ENCODE measurements at places on chromosomes 16 and 17.
A peak's percentile ranks its signal among the peaks of the same experiment; 100 is the strongest.

GRCh38 chr17:80751070-80751945, 206.7 kb downstream of the RPTOR start:
- DNase-seq, result peak; percentile 38

GRCh38 chr17:51640108-51640622, 379.8 kb downstream of the UTP18 start:
- DNase-seq, result no peak

DNA sequence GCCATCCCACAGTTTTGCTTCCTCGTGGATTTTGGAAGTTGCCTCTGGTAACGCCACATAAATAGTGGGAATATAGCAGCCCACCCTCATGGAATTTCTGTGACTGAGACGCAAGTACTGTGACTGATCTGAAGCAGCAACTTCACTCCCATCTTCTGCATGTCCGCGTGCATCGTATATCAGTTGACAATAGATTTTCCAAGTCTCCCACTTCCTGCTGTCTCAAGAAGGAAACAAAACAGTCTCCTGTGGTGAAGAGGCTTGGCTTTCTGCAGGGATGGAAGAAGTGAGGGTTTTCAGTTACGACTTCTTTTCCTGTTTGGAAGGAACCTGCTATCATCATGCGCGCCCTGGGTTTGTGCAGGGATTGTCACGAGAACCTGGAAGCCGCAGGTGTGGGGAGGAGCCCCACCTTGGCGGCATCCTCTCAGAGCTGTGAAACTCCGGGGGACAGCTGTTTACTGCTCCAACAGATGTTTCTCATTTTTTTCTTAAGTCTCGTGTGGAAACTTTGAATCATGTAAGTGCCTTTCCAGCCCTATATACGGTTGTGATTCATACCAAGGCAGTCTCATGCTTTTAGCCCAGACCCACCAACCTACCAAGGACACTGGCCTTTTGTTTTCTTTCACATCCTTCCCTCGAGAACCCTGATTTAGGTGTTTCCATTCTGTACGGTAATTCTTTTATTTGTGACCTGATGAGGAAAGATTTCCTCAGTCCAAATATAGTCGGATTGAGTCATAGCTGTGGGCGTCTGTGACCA, 57.5 kb downstream of the WIPI1 start:
- DNase-seq, result peak; percentile 85

DNA sequence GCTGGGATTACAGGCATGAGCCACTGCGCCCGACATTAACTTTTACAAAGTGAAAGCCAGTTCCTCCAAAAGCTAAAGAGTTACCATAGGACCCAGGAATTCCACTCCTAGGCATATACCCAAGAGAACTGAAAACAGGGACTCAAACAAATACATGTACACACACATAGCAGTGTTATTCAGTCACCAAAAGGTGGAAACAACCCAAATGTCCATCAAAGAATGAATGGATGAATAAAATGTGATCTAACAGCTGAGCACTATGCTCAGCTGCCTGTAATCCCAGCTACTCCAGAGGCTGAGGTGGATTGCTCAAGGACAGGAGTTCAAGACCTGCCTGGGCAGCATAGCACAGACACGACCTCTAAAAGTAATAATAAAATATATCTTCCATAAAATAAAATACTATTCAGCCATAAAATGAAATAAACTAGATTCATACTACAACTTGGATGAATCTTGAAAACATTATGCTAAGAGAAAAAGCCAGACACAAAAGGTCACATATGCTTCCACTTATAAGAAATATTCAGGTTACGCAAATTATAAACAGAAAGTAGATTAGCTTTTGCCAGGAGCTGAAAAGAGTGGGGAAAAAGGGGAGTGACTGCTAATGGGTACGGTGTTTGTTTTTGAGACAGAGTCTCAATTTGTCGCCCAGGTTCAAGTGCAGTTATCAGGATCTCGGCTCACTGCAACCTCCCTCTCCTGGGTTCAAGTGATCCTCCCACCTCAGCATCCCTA, 9.3 kb upstream of the USP7 start:
- DNase-seq, result peak; percentile 65

DNA sequence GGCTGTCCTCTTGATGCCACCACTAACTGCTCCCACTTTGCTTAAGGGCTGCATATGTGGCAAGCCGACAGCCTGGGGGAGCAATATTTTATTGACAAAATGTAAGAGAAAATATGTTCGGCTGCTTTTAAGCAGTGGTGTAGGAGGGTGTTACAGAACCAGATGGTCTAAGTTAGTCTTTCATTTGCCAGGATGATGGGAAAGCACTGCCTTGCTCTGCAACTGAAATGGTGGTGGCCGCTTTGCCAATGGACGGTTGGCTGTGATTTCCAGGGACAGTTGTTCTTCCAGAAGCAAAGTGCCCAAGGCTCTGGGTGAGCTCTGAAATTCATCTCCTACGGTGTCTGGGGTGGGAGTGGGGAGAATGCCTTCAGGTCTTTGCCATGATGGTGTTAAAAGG, 469.3 kb downstream of the TOX3 start:
- no peak for DNase-seq

- no peak for DNase-seq
Observed at GRCh38 chr17:2990396-2990795, 73.0 kb downstream of the OR1D5 start.

DNA sequence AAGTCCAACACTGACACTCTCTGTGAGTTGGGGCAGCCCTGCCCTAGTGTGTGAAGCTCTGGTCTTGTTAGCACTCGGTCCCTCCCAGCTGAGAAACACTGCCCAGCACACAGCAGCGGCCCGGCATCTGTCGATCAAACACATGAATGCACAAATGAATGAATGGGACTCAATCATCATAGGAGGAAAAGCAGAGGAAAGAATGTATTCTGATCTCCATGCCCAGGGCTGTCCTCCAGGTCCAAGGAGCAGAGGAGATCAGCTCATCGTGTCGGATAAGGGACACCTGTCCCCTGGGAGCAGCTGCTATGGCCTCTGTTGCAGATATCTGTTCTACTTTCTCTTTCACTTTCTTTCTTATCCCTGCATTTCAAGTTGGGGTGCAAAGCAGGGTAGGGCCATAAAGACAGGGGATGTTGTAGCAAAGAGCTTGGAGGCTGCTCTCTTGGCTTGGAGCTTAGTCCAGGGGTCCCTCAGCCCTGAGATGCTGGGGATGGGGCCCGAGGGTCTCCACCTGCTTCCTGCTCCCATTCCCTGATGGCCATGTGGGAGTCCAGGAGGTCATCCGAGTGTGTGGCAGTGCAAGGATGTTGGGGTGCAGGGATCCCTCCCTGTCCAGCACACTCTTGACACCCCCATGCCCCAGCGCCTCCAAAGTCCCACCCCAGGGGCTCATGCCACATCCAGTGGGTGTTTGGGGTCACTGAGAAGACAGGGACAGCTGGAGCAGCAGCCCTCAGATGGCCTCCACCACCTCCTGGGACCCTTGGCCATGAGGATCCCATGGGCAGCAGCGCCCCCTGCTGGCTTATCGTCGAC, 88.2 kb downstream of the IRF8 start:
- DNase-seq, result no peak

GRCh38 chr17:45411348-45412105, 21.1 kb downstream of the ARHGAP27 start:
- DNase-seq, result no peak

DNA sequence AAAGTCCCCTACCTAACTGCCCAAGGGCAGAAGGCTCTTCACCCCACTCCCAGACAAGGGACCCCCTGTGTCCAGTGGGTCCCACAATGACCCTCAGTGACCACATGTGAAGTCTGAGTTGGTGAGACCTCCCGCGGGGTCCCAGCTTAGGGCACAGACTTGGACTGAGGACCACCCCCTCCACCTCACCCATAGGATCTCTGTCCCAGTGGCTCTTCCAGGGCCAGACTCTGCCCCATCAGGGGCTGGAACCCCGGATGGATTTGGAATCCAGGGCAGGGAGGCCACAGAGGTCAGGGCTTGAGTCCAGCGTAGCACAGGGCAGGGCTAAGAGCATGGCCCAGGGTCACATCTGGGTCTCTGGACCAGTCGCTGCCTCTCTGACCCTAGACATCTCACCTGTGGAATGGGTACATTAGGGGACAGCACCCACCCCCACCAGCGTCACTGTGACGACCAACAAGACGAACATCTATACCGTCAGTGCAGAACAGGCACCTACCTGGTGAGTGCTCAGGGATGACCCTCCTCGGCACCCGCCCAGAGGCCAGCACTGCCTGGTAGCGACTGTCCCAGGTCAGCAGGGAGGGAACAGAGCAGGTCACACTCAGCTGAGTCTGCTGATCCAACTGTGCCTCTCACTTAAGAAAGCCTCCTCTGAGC, 37.7 kb downstream of the TNFRSF13B start:
- DNase-seq, result no peak

GRCh38 chr17:81437191-81437651, 42.0 kb downstream of the BAHCC1 start:
- DNase-seq, result no peak

- DNase-seq, result no peak
Observed at GRCh38 chr16:31334934-31335333, 20.0 kb upstream of the ITGAX start.

- no peak for DNase-seq
Observed at GRCh38 chr17:16443511-16444257, 28.3 kb downstream of the TRPV2 start.

GRCh38 chr16:159136-159849, 6.5 kb upstream of the HBM start:
- DNase-seq, result no peak

DNA sequence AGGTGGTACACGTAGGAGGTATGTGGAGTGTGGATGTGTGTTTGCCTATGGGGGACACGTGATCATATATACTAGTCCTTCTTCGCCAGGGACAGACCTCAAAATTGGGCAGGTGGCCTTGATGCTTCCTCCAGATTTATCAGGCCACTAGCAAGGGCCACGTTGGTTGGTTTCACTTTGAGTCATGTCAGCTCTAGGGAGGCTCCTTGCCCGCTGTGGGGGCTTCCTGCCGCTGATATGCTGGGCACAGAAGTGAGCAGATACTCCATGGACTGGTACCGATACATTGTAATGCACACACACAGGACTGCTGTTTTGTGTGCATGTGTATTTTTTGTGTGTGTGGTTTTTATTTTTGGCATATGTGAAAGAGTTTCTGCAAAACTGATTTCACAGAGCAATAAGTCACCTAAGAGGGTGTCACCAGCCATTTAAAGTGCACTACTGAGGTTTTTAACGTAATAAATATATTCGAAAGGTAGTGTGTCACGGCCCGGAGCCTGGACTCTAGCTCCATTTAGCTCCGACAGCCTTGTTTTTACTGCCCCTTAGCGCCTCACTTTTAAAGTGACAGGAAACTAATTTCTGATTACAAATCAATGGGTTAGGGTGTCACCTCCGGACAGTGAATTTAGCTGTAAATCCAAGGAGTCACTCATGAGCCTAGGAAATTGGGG, 605.5 kb upstream of the SALL1 start:
- no peak for DNase-seq
